ENCODE measurements at places on chromosomes 1 and 21.

DNA sequence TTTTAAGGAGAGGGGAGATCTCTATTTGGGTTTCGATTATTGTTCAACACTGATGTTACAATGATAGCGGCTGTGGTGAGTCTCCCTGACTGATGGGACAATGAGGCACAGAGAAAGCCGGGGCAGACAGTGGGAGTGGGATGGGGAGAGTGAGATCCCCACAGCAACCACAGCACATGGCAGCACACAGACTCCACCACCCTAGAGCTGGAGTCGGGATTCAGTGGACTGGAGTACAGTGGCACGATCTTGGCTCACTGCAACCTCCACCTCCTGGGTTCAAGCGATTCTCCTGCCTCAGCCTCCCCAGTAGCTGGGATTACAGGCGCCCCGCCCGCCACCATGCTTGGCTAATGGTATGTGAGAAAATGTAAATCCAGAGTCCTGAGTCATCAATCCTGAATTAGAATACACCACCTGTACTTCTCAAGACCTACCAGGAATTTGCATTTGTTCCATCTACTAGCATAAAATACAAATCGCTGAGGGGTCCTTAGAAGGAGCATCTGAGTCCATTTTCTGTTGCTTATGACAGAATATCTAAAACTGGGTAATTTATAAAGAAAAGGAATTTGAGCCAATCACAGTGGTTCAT is 125.8 kb downstream of the TOMM20 start:
- DNase-seq: no peak

DNA sequence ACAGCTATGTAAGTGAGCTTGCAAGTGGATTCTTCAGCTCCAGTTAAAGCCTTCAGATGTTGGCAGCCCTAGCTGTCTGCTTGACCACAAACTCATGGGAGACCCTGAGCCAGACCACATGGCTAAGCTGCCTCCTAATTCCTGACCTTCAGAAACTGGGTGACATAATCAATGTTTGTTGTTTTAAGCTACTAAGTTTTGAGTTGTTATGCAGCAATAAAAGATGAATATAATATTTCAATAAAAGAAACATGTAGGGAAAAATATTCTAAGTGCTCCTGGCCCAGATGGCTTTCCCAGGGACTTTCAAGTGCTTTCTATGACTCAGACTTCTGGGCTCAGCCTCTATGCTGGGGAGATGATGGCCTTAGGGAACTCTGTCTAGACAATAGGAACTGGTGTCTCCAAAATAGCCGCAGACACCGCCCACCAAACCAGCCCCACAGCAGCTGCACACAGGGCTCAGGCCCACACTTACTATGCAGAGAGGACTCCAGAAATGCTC is 20.3 kb upstream of the AZIN2 start:
- no peak for DNase-seq

DNA sequence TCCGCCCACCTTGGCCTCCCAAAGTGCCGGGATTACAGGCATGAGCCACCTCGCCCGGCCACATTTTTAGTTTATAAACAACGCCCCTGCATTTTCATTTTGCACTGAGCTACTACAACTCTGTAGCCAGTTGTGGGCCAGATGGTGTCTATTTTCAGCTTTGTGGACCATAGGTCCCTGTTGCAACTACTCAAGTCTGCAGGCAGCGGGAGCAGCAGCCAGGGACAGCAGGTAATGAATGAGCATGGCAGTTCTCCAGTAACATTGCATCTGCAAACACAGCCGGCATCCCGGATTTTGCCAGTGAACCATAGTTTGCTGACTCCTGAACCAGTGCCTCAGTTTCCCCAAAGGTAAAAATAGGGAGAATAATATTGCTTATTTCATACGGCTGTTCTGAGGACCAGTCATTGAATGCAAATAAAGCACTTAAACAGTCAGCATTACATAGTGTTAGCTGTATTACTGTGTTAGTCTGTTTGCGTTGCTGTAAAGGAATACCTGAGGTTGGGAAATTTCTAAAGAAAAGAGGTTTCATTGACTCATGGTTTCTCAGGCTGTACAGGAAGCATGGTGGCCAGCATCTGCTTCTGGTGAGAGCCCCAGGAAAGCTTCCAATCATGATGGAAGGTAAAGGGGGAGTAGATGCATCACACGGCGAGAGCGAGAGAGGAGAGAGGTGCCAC is 65.5 kb upstream of the SLC45A1 start:
- no peak for DNase-seq

GRCh38 chr1:51644020-51644419 is 27.1 kb downstream of the OSBPL9 start:
- no peak for DNase-seq

DNA sequence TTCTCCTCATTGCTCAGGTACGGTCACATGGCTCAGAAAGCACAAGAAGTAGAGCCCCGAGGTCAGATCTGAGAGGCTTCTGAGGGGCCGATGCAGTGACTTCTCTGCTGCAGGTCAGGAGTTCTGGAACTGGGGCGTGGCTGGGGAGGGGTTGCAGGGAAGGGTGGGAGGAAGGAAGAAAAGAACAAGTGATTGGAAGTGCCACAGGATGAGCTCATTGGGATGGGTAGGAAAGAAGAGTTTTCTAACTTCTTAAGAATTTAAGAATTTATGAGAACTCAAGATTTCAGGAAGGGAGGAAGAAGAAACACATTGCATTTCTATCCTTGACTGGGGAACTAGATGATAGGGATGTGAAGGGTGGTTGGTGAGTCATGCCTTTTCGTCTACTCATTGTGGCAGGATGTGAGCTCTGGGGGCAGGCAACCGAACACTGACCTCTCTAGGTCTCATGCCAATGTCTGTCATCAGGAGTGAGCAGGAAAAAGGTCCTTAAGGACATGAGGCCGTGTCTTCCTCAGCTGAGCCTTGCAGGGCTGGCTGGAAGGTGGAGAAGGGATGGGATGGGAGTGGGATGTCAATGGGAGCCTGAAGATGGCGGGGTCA is 497 bp downstream of the FCRLB start:
- no peak for DNase-seq

- DNase-seq: peak; percentile 79
These were observed 5.1 kb downstream of the TMEM201 start for GRCh38 chr1:9593492-9594465.

DNA sequence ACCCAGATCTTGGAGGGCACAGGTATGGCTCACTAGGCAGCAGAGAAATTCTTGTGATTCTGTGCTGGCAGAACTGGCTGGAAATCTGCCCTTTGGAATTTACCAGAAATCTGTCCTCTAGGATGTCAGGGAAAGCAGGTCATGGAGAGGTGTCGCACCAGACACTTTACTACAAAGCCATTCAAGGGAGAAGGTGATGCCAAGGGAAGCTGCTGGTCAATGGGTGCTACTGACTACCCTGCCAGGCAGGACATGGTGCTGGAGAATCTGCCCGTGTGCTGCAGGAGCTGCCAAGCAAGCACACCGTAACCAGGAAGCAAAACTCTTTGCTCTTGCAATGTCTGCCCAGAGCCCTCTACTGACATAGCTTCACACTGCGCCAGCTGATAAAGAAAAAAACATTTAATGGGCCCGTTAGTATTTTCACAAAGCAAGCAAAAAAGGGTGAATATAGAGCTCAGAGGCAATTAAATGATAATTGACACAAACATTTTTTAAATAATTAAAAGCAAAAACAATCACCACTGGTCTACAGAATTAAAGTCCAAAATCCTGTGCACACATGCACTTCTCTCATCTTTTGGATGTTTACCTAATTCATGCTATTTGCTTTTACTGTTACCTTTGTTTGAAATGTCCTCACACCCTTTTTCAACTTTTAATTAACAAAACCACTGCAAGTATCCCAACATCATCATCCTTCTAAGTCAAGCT is 7.2 kb upstream of the FBXO28 start:
- peak; percentile 22 for DNase-seq
